ENCODE measurements at places on chromosomes 7 and 10.

DNA sequence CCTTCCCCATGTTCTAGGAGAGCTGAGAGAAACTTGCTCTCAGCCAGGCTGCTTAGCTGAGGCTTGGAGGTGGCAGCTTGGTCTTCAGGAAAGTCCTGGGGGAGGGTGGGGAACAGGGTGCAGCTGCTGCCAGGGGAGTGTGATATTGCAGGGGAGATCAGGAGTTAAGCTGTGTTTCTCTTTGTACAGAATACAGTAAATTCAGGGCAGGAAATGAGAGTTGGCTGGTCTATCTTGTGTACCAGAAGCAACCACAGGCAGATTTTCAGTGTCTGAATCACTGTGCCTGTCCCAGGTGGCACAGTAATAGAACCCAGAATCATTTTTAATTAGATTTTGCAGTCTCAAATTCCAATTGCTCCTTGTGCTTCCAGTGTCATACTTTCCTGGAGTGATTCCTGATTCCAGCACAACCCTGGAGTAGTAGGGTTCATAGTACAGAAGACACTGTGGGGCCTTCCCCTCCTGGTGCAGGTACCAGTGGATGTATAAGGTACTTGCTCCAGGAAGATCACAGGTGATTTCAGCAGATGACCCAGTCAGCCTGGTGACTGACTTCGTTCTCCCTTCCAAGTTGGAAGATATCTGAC, 94.0 kb upstream of the TARP start:
- DNase-seq, result peak; percentile 25

- DNase-seq, result no peak
Observed at GRCh38 chr7:87878208-87878735, 2.0 kb downstream of the DBF4 start.

GRCh38 chr7:150379441-150380379, 580 bp downstream of the ZNF775 start:
- DNase-seq, result peak; percentile 59

- DNase-seq, result peak; percentile 29
Observed at GRCh38 chr7:24722386-24723177, 34.7 kb downstream of the GSDME start.

GRCh38 chr10:96978621-96979154, 146.6 kb downstream of the LCOR start:
- no peak for DNase-seq

DNA sequence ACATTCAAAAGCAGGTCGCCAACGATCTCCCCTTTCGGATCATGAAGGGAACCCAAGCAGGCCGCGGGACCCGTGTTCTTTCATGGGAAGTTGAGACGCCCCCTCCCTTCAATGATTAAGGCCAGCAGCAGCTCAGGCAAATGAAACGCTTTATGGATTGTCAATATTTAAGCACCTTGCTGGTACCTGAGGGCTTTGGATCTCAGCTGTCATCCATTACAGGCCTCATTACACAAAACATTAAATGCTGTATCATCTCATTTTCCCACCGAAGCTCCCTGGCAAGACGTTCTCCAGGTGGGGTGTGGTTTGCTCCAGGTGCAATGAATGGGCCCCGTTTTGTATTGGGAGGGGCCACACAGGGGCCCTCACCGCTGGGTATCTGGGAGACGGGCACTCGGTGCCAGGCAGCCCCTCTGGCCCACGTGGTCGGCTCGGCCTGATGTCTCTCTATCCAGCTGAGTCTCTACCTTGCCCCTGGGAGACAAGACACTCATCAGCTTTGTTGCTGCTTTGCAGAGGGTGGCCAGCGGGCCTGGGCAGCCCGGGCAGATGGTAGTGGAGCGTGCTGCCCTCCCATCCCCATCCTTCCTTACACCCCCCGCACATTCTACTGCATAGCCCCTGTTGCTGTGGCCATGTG, 456.1 kb upstream of the FOXK1 start:
- DNase-seq, result no peak

DNA sequence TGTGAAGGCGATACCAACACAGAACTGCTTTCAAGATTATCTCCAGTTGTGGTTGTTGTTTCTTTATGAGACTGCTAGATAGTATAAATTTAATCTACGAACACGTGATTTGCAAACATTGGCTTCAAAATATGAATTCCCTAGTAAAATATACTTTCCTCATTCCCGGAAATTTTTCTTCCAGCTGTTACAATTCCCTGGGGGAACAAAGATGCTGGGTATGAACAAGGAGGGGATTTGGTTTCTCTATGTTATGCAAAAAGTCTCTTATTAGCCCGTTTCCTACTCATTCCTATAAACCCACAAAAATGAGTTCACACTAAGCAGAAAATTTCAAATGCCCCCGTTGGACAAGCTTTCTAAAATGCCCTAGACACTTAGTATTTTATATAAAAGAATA, 928.3 kb downstream of the CNTNAP2 start:
- DNase-seq, result no peak
